ENCODE measurements at places on chromosomes 16 and 17. TPM values are rescaled to one million over a fixed set of nuclear protein-coding genes. Genes with fewer than 3 reads are reported as not detected.

CEP20 gene
- polyA plus RNA-seq = 23.9 TPM

DNA sequence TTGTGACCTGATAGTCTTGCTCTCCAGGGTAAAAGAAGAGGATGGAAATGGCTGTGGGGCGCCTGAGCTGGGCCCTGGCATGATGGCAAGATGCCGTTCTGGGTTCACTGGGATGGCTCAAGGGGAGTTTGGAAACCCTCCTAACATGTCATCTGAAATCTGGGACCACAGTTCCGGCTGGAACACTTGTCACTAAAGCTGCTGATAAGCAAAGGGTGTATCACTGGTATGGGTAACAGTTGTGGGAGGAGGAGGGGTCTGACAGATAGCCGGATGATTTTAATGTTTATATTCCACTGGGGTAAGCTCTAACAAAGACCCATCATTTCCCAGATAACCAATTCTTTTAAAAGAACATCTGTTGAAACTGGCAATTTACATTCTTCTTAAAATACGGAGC lies 390.2 kb downstream of the WWOX start:
- H3K4me1 ChIP-seq = no peaks in the 10 kb centered on the region
- H3K27ac ChIP-seq = no peak overlapping the region
- H3K36me3 ChIP-seq = no peaks in the 10 kb centered on the region

PRSS33 gene
- polyA plus RNA-seq = not detected

FNDC8 gene
- not detected for polyA plus RNA-seq

KRT9 gene
- polyA plus RNA-seq = not detected

KIF2B gene
- polyA plus RNA-seq = not detected

GRCh38 chr16:50197582-50197981 lies 44.5 kb downstream of the TENT4B start:
- H3K36me3 ChIP-seq = no peaks in the 10 kb centered on the region
- peaks cover 54% of the 10 kb centered on the region for H3K4me1 ChIP-seq
- no peaks in the 10 kb centered on the region for H3K27me3 ChIP-seq

RAB37 gene
- polyA plus RNA-seq = 16.9 TPM

GRCh38 chr16:83312718-83313245 lies 495.0 kb upstream of the HSBP1 start:
- no peak overlapping the region for H3K27ac ChIP-seq
- H3K27me3 ChIP-seq = no peaks in the 10 kb centered on the region
- H3K4me3 ChIP-seq = no peak overlapping the region

OTOP3 gene
- 0.28 TPM for polyA plus RNA-seq

- no peaks in the 10 kb centered on the region for H3K27me3 ChIP-seq
- peaks cover 9% of the 10 kb centered on the region for H3K4me1 ChIP-seq
- H3K4me3 ChIP-seq = no peak overlapping the region
- peaks cover 1% of the 10 kb centered on the region for H3K36me3 ChIP-seq
These were observed 12.5 kb downstream of the ITPRIPL2 start for GRCh38 chr16:19126300-19126699.

DNA sequence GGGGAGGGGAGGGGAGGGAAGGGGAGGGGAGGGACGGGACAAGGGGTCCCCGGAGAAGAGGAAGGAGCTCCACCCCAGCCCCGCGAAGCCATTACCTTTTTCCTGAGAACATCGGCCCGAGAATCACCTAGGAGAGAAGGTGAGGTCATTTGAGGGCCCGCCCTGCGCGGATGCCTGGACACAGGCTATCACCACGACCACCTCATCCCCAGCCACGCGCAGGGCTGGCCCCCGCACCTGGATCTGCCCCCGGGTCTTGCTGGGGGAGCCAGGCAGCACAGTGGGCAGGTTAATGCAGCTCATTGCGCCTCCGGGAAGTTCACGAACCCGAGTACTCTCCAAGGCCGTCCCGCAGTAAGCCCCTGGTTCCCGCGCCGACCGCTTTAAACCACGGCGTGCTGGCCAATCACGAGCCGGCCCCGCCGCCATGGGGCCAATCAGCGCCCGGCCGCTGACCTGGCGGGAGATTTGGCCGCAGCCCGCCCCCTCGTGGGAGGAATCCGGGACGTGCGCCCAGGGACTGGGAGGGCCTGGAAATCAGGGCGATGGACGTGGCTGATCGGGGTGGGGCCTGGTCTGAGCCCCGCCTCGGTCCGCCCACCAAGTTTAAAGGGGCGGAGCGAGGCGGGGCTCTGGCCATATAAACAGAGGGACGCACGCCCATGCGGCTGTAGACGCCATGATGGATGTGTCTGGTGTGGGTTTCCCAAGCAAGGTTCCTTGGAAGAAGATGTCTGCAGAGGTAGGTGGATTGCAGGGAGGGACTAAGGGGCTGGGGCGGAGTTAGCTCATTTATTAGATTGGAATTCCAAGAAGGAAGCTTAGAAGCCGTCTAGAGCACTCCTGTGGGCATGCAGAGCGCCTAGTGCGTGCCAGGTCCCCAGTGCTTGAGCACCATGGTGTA lies at the start of the genes AFMID and TK1:
Gene AFMID, plus strand, starts transcription at position 671 of the 904 bp plus-strand sequence. Its CDS starts 9 bp downstream, at position 680.
Gene TK1, minus strand, starts transcription at position 361 of the 904 bp plus-strand sequence. Its CDS starts 58 bp downstream, at position 303.
- peak within 1 kb of the TSS; percentile 51 for H3K4me3 ChIP-seq
- peak; percentile 97 for DNase-seq
- peaks cover 31% of the 10 kb centered on the region for H3K4me1 ChIP-seq
- no peaks in the 10 kb centered on the region for H3K27me3 ChIP-seq

DNA sequence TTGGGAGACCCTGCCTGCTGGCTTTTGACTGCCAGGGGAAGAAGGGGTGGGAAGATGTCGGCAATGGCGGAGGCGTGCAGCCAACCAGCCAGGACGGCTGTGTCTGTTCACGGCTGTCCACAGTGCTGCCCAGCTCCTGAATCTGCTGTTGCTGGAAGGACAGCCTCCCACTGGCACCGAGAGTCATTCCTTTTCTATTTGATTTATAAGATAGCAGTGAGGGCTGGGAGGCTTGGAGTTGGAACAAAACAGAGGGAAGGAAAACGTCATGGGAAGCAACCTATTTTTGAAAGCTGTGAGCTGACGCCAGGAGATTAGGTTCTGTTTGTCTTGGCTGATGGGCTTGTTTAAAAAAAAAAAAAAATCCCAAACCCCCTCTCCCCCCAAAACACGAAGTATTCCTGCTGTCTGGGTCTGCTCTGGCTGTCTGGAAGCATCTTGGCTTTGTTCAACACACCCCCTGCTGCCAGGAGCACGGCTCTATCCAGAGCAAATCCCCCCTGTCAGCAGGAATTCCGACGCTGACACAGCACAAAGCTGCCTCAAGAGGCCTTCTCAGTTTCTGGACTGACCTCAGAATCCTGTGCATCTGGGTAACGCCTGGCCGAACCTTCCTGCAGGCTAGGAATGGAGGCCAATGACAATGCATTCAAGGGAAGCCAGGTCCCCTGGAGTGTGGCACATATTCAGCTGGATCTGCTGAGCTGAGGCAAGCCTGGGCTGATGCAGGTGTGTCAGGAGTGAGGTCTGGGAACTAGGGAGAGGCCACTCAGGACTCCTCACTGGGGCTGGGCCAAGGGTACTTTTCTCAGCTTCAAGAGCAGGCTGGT lies 41.0 kb upstream of the SREBF1 start:
- no peaks in the 10 kb centered on the region for H3K27me3 ChIP-seq
- H3K4me3 ChIP-seq = no peak overlapping the region
- H3K4me1 ChIP-seq = peaks cover 70% of the 10 kb centered on the region
- H3K27ac ChIP-seq = peak overlapping the region; percentile 86
- peak; percentile 96 for DNase-seq
- peaks cover 28% of the 10 kb centered on the region for H3K36me3 ChIP-seq

ARSG gene
- polyA plus RNA-seq = 2.0 TPM

TBC1D3B gene
- polyA plus RNA-seq = 2.7 TPM

- no peak overlapping the region for H3K4me3 ChIP-seq
These were observed 43.5 kb upstream of the VPS4A start for GRCh38 chr16:69267633-69268032.

- no peak overlapping the region for H3K4me3 ChIP-seq
- H3K27me3 ChIP-seq = no peaks in the 10 kb centered on the region
- peaks cover 36% of the 10 kb centered on the region for H3K36me3 ChIP-seq
- no peak overlapping the region for H3K27ac ChIP-seq
- H3K4me1 ChIP-seq = peaks cover 19% of the 10 kb centered on the region
- no peak for DNase-seq
These were observed 59.2 kb downstream of the PLD6 start for GRCh38 chr17:17146786-17147406.

- peak; percentile 61 for DNase-seq
- H3K27me3 ChIP-seq = peaks cover 4% of the 10 kb centered on the region
- H3K4me3 ChIP-seq = no peak overlapping the region
- peaks cover 68% of the 10 kb centered on the region for H3K36me3 ChIP-seq
- peak overlapping the region; percentile 45 for H3K27ac ChIP-seq
- H3K4me1 ChIP-seq = peaks cover 17% of the 10 kb centered on the region
These were observed 44.4 kb upstream of the ATP2A3 start for GRCh38 chr17:4008441-4009185.

DNA sequence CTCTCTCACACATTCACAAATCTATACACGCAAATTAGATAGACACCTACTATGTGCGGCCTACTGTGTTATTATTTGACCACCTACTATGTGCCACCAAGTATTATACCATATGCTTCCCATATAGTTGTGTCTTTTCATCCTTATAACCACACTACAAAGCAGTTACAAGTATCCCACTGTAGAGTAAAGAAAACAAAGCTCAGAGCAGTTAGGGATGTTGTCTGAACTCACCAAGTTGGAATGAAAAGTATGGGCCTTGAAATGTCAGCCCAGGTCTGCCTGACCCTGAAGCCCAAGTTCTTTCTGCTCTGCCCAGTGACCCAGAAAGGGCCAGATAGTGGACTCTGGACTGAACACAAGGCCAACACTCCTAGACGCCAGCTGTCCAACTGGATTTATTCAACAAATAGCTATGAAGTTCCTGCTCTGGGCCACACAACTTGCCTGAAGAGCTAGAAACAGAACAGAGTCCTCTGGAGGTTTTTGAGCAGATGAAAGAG lies 8.5 kb downstream of the KRT37 start:
- peaks cover 7% of the 10 kb centered on the region for H3K4me1 ChIP-seq
- no peak for DNase-seq
- no peaks in the 10 kb centered on the region for H3K36me3 ChIP-seq
- no peak overlapping the region for H3K4me3 ChIP-seq

All from sigmoid colon (tissue), 7 donors.